ENCODE measurements at places on chromosomes 5 and 9. TPM values are rescaled to one million over a fixed set of nuclear protein-coding genes. Genes with fewer than 3 reads are reported as not detected.

The ELOVL7 gene
- 11.3 TPM for total RNA-seq

The STARD4 gene
- 6.5 TPM for total RNA-seq

The EIF4E1B gene
- not detected for total RNA-seq

The LRRC19 gene
- not detected for total RNA-seq

The SLC6A19 gene
- not detected for total RNA-seq

The PCDHB1 gene
- not detected for total RNA-seq

The PCDHB16 gene
- 4.1 TPM for total RNA-seq

The TUSC1 gene
- total RNA-seq, result 22.6 TPM

The SOHLH1 gene
- total RNA-seq, result not detected

Data from Caki2 (cell line).